Osteocyte (in vitro differentiated cells): ENCODE measurements at places on chromosomes 3 and 15. TPM values are rescaled to one million over a fixed set of nuclear protein-coding genes. Genes with fewer than 3 reads are reported as not detected.

DNA sequence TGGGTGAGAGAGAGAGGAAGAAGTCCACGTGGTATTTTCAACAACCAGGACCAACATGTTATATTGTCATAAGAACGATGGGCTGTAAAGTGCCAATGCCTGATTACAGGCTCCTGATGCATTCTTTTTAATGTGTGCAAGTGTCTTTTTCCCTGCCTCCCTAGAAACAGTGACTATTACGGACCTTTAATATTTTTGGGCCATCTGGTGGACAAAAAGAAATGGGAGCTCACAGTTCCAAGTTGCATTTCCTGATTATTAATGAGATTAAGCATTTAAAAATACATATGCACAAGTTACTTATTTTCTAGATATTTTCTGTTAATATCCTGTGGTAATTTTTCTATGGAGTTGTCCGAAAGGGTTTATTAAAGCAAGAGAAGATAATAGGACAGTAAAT is 530.2 kb downstream of the NR2F2 start:
- DNase-seq: no peak

DNA sequence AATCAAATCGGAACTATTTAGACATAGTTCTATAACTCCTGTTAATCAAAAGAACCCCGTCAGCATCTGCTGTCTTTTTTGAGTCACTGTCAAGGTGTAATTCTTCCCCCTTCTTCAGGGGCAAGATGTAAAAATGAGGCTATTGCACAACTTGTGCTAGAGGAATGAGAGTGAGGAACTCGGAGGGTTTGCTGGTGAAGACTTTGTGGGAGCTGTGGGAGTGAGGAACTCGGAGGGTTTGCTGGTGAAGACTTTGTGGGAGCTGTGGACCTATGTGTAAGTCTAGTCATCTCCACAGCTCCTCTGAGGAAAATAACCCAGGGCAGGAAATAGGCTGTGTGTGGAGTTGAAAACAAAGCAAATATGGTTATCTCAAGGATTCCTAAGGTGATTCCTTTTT is 2.5 kb upstream of the CERS3 start:
- no peak for DNase-seq

- DNase-seq: no peak
Observed at GRCh38 chr3:27670619-27671018, 51.5 kb downstream of the EOMES start.

DNA sequence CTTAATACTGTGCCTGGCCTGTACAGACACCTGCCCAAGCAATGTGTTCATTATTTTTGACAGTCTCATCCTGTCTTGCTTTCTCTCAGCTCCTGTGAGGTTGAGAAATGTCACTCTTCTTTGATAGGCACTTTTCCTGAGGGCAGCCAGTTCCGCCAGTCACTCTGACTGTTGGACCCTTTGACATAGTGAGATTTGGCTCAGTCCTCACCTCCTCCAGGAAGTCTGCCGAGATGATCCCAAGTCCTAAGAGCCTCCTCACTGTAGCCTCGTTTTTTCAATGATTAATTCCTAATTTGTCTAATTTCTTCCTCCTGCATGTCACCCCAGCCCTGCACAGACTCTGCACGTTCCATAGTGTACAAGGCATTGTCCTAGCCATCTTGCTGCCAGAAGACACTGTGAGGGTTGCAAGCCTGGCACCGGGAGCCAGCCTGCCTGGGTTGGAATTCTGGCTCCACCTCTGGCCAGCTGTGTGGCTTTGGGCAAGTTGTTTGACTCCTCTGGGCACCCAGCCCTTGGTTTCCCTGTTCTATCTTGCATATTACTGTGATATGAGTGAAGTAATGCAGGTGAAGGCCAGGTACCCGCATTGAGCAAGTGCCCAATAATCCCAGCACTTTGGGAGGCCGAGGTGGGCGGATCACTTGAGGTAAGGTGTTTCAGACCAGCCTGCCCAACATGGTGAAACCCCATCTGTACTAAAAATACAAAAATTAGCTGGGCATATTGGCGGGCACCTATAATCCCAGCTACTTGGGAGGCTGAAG is 24.3 kb downstream of the RPLP1 start:
- DNase-seq: no peak

- no peak for DNase-seq
Observed at GRCh38 chr15:66165856-66166255, 87.7 kb downstream of the MEGF11 start.

The CPA3 gene
- total RNA-seq: not detected in 2 replicates
